ENCODE measurements at places on chromosomes 7 and 10.

DNA sequence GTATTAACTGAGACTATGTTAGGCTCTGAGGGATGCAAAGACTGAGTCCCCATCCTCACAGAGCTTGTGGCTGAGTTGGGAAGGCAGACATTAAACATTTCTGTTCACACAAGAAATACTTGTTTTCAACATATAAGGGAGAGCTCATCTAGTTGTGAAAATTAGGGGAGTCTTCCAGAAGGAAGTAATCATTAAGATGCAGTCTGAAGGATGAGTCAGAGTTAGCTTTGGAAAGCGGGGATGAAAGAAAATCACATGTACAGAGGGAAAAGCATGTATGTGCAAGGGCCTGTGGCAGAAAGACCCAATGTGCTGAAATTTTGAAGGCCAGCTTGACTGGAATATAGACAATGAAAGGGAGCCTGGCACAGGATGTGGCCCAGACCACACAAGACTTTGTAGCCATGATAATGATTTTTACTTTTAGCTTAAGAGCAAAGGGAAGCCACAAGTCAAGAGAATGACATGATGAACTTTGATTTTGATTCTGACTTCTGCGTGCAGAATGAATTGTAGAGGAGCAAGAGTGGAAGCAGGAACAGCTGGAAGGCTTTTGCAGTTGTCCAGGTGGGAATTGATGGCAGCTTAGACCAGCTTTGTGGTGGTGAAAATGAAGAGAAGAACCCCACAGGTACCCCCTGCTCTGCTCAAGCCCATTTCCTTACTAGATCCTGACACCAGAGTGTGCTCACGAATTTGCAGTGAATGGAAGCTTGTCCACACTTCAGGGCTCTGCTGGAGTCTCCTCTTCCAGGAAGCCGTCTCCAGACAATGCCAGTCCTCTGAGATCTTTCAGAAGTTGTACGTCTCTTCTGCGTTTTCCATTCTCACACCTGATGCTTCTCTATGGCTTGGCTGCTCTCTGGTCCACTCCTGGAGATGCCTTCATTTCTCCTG, 115.6 kb downstream of the ATXN7L1 start:
- no peak for DNase-seq

- DNase-seq = no peak
These were observed 102.2 kb upstream of the FGFR2 start for GRCh38 chr10:121700416-121700815.

DNA sequence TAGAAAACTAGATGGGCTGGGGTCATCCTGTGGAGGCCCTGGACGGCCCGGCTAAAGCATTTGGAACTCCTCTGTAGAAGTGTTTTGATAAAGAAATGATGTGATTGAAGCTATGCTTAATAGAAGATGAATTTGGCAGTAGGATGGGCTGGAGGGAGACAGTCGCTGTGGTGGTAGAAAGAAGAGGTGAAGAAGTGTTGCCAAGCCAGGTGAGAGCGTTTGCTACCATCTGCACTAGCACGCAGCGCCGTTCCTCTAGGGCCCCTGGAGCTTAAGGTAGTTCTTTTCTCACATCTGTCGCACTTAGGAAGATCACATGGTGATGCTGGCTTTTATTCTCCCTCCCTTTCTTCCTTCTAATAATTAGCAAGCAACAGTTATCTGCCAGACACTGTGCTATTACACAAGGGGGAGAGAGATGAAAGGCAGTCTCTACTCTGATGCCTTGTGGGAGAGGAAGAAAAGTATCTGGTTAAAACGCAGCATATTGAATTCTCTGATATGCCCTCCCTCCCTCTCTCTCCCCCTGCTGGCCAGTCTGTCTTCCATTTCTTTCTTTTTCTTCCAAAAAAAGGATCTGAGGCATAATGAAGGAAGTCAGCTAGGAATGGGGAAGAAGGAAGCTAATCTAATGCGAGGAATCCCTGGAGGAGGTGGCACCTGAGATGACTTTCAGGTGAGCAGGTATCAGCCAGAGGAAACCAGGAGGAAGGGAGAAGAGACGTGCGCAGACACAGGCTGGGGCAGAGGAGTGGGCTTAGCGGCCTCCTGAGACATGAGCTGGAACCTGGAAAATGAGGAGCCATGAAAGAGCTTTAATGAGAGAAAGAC, 162.3 kb upstream of the KLF14 start:
- no peak for DNase-seq

GRCh38 chr10:108877095-108877561, 1046.2 kb downstream of the XPNPEP1 start:
- DNase-seq = no peak

DNA sequence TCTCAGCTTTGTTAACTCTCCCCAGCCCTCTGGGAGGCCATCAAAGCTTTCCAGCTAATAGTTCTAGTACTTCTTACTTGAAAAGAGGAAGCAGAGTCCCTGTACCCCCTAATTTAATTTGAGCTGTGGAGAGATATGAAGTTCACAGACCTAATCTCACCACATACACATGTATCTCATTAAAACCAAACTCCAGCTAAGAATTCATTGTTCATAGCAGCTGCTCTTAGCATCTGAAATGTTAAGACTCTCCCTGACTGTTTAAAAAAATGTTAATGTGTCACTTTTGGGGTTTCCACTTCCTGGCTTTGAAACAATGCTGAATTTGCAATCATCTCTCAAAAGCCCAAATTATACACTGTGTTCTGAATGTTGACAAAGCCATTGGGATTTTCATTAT, 16.2 kb upstream of the MRC1 start:
- no peak for DNase-seq

DNA sequence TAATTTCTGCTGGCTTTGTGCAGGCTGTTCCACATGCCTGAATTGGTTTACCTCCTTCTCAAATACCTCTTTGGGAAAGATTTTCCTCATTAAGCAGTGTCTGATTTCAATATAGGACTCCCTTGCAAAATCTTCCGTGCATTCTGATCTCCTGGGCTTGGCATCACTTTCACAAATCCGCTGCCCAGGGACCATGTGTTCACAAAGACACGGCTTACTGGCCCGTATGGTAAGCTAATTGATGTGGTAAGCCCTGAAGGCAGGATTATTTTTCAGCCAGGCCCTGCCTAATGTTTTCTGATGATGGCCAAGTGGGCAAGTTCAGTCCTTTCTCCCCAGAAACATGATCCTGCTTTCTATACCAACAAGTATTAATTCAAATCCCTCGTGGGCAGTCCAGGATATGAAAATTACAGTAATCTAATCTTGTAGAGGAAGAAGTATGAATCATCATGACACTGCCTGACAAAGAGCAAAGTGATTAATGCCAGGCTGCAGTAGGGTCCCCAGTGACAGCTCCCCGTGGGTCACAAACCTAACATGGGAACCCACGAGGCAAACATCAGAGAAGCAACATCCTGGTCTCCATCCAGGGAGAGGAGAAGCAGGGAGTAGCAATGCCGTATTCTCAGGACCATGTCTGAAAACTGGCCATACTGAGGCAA, 11.6 kb upstream of the SVIL start:
- no peak for DNase-seq

GRCh38 chr7:22640269-22640668, 86.7 kb upstream of the IL6 start:
- no peak for DNase-seq

DNA sequence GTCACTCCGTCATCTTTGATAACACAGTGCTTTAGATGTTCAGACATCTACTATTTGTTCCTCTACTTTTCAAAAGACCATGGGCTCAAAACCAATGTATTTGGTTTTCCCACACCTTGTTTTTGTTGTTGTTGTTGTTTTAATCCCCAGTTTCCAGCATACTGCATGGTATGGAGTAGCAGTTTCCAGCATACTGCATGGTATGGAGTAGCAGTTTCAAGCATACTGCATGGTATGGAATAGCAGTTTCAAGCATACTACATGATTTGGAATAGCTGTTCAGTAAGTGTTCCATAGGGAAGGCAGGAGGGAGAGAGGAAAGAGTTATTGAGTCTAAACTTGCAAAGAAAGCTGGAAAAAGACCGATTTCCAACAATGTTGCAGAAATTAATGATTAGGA, 314.3 kb upstream of the PRKCQ start:
- no peak for DNase-seq

DNA sequence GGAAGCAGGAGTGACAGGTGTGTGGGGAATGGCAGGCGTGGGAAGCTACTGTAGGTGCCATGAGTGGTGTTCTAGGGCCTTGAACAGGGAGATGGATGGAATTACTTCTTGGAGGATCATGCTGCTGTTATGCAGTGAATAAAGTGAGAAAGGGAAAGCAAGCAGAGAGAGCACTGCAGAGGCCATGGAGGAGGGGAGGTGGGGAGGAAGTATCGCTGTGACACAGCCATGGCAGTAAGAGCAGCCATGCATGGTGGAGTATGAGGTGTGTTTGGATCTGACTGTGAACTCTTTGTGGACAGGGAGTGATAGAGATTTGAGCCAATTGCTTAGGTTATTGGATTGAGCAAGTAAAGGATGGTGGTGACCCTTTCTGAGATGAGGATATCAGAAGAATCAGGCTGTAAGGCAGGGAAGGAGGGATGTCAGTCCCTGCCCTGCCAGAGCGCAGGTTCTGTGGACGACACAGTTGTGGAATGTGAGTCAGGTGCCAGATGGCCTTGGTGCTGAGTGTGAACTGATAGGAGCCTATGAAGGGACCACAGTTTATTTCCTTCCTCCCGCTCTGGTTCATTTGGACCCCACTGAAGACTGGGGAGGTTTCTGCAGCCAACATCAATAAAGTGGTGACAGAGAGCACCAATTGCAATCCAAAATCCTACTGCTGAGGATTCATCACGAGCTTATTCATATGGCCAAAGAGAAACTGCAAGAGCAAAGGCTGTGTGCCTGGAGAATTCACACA, 105.5 kb upstream of the TMEM72 start:
- no peak for DNase-seq

DNA sequence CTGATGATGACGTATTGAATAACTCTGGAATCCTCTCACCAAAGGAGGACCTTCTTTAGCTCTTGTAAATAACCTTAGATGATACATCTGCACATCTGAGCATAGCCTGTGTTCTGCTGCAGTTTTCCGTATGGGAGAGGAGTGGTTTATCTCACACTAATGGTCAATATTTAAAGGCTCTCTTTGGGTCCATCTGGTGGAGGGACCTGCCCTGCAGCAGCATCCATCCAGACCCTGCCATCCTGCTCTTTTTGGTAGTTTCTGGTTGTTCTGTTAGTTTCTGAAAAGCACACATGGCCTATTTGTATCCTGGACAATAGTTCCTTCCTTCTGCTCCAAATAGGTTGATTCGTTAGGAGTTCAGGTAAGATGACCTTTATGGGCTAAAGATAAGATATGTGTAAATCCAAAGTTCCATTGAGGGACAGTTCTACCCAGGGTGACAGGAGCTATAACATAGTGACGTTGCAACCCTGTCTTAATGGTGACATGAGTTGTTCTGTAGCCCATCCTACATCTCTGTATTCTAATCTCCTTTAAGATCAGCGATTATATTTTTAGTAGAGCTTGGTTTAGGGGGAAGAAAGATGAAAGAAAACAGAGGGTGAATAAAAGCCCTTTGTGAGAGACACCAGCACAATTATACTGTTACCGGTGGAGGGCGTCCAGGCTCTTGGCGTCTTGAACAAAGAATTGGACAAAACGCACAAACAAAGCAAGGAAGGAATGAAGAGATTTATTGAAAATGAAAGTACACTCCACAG, 60.0 kb upstream of the KLF14 start:
- no peak for DNase-seq

DNA sequence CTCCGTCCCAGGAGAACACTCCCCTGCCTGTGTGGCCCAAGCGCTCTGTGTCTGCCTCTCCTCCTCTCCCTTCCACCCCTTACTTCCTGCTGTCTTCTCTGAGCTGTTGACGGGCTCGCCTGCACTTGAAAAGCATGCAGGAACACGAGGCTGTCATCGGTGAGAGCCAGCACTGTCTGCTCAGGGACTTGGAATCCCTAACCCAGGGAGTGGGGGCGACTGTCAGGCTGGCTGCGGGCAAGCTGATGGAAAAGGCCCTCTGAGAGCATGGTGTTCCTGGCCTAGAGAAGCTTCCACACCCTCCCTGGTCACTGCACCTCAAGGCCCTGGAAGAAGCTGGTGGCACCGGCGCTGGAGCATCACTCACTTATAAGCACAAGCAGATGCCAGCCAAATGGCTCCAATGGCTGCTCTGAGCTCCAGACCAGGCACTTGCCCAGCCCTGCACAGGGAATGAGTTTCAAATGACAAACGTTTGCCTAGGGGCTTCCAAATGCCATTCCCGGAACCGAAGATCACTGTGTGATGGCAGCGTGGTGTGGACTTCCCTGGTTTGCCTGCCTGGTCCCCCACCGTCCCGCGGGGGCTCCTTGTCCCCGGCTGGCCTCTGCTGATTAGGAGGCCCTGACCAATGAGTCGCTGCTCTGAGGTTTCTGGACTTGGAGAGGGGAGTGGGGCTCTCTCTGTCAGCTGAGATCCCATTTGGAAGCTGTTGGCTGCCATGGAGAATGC, 56.7 kb upstream of the EBF3 start:
- no peak for DNase-seq

- DNase-seq = no peak
These were observed 84.3 kb downstream of the NPTX2 start for GRCh38 chr7:98701372-98701771.

DNA sequence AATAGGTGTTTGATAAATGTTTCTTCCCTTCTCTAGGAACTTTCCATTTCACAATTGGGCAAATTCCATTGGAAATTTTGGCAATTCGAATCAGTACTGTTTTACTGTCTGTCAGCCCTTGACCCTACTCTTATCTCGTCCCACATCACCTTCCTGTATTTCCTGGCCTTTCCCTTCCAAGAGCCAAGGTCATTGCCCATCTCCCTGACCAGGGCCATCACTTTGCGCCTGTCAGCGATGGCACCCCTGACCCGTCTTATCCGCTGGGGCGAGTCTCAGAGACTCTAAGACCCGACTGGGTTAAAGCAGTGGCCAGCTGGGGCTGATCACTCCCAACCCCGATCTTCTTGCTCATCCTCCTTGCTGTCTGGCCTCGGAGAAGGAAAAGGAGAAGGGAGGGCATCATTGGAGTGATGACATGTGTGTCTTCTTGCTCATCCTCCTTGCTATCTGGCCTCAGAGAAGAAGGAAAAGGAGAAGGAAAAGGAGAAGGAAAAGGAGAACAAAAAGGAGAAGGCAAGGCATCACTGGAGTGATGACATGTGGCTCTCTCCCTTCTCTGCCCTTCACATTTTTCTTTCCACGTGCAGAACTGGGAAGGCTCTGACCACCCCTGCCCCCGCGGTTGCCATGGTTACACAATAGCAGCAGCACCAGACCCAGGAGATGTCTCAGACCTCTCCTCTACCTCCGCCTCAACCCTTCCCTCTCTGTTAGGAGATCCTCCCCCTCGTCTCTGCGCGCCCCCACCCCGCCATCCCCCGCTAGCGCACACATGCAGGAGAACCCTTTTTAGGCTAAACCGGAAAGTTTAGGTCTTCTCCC, 2.0 kb downstream of the SEMA3D start:
- DNase-seq = no peak

- DNase-seq = no peak
These were observed 90.2 kb upstream of the FAM20C start for GRCh38 chr7:102047-102711.

GRCh38 chr7:47400741-47401206, 181.1 kb downstream of the TNS3 start:
- DNase-seq = no peak

DNA sequence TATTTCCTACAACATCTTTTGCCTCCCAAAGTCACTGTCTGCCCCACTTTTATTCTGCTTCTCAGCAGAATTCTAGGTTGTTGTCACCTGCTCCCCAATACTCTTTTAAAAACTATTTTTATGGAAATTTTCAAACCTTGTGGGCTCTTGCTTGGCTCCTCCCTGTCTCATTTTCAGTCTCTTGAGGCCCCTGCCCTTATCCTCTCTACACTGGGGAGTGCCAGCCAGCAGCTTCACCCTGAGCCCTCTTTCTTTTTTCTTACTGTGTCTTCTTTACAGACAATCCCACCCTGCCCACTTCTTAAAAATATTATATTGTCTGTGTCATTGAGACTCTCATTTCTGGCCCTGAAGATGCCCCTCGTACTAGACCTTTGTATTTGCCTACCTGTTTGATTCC, 61.7 kb upstream of the TMEM248 start:
- DNase-seq = no peak
